ENCODE measurements at places on chromosomes 13 and 19.

DNA sequence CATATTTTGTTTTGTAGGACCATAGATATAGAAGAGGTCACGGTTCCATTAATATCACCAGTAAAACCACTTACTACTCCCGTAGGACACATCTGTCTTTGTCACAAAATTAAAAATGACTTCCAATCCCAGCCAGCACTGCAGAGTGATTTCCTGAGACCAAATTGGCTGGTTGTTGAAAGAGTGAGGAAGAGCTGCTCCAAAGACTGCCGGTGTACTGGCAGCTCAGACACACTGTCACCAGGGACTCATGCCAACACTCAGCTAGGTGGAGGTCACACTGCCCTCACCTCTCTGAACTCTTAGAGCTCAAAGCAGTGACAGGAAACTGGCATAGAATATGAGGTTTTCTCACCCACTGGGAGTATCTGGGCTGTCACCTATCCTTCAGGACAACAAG, 52.1 kb downstream of the FLT1 start:
- DNase-seq, result no peak

- no peak for DNase-seq
These were observed 5.9 kb downstream of the CYP4F2 start for GRCh38 chr19:15892012-15892411.

GRCh38 chr19:3363841-3364500, 2.4 kb upstream of the NFIC start:
- DNase-seq, result no peak

DNA sequence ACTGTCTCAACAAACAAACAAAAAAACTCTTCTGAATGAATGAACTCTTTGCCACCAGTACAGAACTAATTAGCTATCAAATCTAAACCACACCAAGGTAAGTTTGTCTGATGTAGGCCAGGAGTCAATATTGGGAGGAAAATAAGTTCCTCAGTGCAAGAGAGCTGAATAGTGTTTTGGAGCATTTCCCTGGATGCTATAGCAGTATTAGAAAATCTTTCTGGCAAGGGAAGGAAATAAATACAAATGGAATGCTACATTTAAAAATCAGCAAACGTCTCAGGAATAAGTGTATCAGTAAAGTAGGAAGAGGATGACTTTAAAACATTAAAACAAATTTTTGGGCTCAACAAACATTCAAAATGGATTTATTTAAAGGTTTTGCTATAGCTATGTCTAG, 81.3 kb upstream of the TMTC4 start:
- no peak for DNase-seq

DNA sequence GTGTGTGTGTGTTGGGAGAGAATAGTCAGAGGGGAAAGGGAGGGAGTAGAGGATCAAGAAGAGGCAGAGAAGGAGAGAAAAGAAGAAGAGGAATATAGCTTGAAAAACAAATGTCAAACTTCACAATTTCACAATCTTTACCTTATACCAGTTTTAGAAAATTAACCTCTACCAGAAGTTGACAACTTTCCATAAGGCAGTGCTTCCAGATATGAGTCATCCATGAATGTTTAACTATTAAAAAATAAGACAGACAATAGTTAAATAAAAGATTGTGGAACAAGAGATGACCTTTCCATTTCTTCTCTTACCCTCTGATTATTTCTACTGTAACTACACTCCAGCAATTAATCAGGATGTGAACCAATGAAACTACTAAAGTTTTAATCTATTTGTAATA, 229.4 kb downstream of the ITGBL1 start:
- DNase-seq, result no peak

DNA sequence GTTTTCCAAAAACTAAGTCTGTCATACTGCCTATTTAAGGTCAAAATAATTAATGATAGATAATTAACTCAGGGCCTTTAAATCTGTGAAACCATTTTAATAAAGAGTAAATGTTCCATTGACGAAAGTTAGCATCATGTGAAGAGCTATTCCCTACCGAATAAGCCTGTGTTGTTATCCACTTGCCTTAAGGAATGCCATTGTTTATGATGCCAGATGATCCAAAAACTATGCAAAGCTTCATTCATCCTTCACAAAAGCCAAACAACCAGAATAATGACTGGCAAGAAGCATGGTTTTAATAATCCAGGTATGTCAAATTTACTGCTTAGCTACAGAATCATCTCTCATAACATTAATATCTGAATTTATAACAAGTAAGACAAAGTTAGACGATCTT, 6.5 kb upstream of the GPC6 start:
- DNase-seq, result no peak

DNA sequence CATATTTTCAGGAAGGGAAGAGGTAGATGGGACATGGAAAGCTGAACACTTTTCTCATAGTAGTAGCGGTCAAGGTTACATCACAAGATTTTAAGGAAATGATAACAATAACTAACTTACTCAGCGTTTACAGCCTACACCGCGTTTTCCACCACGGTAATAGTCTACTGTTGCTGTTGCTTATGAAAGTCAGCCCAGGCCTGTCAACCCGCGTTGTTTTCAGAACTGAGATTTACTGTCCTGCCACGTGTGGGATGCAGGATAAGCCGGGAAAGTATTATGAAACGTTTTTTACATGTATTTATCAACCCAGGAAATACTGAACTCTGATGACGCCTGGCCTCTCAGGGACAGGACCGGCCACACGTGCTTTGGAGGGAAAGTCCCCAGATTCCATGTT, 36.0 kb upstream of the LAMP1 start:
- DNase-seq, result no peak

GRCh38 chr13:76463314-76463713, 422.9 kb downstream of the KCTD12 start:
- no peak for DNase-seq

GRCh38 chr19:58573658-58574164, 576 bp upstream of the MZF1 start:
- no peak for DNase-seq

DNA sequence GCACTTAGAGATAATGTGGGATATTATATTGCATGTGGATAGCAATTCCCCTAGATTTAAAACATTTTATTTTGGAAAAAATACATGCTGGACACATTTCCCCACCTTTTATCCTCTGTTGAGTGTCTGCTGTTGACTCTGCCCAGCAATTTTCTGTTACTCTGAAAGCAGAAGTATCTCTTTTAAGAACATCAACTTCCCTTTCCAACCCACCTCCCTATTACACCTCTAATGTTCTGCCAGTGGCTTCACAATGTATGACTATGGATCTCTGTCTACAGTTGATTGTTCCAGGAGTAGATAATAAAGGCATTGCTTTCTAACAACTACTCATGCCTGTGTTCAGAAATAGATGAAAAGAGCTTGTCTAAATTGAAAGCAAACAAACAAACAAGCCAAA, 754.8 kb upstream of the SLITRK6 start:
- no peak for DNase-seq

- DNase-seq, result no peak
These were observed 205.4 kb downstream of the PDS5B start for GRCh38 chr13:32791545-32792172.

DNA sequence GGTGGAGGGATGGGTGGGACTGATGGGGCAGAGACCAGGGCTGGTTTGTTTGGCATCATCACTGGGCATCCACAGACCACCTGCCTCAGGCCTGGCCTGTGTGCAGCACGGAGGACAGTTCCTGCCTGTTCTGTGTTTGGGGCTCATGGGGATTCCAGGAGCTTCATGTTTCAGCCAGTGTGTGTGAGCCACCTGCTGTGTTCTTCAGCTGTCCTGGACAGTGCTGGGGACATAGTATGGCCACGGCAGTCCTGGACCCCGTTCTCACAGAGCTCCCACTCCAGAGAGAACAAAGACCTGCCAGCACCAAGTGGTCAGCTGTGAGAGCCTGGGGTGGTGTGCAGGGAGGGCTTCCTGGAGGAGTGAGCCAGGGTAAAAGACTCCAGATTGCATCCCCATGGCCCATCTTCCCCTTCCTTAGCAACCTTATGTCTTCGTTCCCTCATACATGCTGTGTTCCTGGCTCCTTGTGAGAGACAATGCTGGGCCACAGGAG, 2.0 kb upstream of the CCDC97 start:
- DNase-seq, result no peak

All from effector CD4-positive, alpha-beta T cell (primary cell).